ENCODE measurements at places on chromosomes 5 and 9. TPM values are rescaled to one million over a fixed set of nuclear protein-coding genes. Genes with fewer than 3 reads are reported as not detected.
A peak's percentile ranks its signal among the peaks of the same experiment; 100 is the strongest.

DNA sequence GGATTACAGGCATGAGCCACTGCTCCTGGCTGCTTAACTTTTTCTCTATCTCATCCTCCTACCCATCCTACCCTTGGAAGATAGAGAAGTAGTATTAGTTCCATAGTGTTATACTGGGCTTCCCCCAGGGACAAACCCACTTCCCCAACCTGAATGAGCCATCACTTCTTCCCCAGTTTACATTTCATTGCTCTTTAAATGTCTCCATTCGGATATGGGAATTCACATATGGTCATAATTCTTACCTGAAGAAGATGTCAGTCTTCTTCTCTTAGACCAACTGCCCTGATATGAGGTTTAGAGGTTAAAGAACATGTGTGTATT, 1.9 kb downstream of the CD274 start:
- no peak for DNase-seq

DNA sequence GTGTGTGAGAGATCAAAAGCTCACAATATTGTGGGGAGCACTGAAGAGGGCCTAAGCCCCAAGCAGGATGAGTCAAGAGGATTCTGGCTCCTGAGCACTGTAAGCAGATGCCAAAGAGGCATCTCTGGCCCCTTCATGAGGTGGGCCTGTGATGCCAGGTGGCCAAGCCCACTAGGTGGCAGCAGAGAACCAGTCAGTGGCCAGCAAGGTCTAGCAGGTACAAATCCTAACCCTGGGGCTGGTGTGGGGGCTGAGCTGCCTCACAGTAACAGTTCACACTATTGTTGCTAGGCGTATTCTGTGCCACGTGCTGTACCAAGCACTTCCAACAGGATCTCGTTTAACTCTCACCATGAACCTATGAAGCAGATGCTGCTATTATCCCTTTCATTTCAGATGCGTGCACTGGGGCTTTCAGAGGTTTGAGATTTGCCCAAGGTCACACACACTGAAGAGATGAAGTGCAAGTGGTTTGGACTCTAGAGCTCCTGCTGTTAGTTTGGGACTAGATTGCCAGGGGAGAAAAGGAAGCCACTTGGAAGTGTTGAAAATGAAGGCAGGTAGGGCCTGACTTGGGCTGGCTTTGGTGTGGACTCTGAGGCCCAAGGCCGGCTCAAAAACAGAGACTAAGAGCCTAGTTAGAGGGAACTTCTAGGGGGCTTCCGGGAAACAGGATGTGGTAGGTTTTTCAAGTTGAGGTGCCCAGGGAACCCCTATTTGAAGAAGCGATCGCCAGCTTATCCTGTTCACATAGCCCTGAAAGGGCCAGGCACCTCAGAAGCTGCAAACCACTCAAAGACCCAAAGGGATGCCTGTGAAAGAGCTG, 4.4 kb upstream of the MLANA start:
- peak; percentile 77 for DNase-seq

DNA sequence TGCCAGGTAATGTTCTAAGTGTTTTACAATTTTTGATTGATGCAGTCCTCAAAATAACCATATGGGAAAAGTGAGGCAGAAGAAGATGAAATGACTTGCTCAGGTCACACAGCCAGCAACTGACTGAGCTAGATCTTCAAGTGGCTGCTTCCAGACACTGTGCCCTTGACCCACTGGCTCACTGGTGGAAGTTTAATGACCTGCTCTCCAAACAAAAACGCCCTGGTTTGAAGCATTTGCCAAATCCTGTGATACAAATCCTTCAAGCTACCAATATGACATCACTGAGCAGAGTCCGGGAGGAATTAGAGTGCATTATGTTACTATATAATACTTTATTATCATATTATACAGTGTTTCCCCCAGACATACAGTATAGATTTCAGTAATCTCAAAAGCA, 459.4 kb downstream of the GADD45G start:
- DNase-seq: no peak

DNA sequence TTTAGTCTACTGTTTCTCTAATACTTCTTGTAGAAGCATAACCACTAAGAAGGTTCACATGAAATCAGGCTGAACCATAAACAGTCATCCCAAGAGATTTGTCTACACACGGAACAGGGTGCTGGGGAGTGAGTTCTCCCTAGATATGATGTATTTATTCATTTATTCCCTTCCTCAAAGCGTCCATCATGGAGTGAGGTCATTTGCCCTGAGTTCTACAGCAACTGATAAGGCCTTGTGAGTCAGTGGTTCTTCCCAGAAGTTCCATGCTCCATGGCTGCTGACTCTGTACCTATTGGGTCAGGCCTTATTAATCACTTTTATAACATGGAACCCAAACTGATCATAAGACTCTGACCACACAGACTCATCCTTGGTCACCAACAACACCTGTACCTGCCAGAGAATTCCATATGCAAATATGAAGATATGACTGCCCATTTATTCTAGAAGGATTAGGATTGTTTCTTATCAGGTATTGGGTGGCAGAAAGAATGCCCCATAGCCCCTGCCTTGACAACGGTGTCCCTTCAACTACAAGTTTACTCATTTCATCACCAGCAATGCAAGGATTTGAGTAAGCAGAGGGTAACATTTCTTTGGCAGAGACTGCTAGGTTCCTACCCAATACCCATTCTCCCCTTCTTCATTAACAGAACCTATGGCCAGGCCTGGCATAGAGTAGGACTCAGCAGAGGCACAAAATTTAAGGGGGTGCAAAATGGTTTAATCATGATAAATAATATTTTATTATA, 118.1 kb downstream of the LHFPL2 start:
- no peak for DNase-seq

DNA sequence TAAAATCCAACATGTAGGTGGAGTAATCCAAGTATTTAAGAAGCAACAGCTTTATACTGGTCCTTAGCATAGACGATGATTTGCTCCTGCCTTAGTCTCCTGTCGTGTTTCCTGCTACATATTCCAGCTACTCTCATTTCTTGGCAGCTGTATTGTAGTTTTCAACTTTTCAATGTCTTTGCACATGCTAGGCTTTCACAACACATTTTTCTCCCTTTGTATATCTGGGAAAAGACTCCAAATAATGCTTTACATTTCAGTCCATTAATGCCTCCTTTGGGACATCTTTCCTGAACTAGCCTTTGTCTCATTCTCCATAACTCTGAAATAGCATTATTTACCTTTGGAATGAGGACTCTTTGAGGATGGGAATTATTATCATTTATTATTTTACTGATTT, 508.0 kb downstream of the PTPRD start:
- DNase-seq: no peak

DNA sequence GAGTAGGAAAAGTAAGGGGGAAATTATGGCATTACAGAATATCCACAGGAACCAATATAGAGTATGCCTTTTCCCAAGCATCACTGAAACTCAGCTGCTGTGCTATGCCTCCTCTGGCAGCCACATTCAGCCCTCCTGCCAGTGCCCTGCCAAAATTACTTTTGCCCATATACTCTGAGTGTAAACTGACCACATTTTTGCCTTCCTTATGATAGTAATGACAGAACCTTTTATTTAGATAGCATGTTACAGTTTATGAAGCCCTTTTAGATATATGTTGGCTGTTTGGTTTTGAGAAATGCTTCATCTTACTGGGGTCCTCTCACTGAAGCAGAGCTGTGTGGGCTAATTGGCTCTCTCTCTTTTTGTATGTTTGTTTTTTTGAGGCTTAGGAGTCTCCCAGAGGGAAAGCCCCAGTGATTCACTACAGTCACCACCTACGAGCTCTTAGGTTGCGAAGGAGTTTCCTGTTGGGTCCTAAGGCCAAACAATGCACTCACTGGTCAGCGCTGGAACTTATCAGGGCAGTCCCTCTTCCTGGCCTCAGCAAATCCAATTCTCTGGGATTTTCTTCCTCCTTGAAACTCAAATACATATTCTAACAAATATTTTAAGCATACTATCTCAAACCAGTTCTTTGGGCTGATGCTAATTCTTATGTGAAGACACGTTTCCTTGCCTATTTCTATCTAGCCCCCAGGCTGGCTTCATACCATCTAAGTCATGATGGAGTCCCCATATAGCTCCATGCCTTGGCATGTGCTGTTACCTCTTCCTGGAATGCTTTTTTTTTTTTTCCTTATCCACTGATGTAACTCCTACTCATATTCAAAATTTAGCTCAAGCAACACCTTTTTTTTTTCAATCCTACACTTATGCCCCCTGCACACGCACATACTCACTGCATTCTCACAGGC, 3.7 kb downstream of the PHF24 start:
- no peak for DNase-seq

GRCh38 chr9:87479801-87480201, 17.9 kb upstream of the DAPK1 start:
- peak; percentile 64 for DNase-seq

The LAMC3 gene
- 26.4 TPM for total RNA-seq

The MEIKIN gene
- total RNA-seq: not detected

The C5orf63 gene
- 7.5 TPM for total RNA-seq
